ENCODE measurements at places on chromosomes 12 and 14.

- DNase-seq = peak; percentile 86
These were observed 45.7 kb upstream of the KCNA5 start for GRCh38 chr12:4997939-4998338.

DNA sequence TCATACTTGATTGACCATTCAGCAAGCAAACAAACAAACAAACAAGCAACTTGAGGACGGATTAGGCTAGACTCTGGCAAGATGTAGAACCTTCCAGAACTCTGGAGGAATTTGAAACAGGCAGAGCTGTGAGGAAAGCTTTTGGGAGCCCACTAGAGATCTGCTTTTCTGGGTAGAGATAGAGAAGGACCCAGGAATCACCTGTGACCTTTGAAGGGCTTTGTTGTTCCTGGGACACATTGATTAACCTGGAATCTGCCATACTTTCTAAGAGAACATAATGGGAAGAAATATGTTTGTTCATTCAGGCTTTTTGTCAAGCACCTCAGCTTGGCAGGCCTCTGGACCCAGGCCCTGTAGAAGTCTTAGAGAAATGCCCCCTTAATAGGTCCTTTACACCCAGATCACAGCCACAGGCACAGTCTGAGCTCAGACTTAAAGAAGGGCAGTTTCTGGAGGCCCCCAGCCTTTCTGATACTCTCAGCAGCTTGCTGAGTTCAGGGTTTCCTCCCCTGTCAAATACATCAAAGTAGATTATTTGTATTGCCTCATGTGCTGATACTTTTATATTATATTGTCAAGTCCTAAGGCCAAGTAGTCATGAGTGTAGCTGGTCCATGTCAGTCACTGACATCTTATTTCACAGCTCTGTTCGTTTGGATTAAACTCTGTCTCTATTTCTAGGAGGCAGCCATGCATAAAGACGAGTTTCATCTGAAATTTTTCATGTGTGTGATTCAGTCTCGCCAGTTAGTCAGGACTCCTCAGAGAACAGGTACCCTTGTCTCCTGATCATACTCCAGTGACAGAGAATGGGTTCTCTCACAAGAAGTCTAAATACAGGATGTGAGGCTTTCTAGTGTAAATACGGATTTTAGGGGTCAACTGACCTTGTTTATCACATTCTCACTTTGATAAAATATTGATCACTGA is 1.1 kb upstream of the SENP1 start:
- no peak for DNase-seq

GRCh38 chr12:76653342-76653741 is 93.8 kb upstream of the OSBPL8 start:
- DNase-seq = no peak

- DNase-seq = no peak
These were observed 79.0 kb downstream of the PRIMA1 start for GRCh38 chr14:93709249-93709648.

DNA sequence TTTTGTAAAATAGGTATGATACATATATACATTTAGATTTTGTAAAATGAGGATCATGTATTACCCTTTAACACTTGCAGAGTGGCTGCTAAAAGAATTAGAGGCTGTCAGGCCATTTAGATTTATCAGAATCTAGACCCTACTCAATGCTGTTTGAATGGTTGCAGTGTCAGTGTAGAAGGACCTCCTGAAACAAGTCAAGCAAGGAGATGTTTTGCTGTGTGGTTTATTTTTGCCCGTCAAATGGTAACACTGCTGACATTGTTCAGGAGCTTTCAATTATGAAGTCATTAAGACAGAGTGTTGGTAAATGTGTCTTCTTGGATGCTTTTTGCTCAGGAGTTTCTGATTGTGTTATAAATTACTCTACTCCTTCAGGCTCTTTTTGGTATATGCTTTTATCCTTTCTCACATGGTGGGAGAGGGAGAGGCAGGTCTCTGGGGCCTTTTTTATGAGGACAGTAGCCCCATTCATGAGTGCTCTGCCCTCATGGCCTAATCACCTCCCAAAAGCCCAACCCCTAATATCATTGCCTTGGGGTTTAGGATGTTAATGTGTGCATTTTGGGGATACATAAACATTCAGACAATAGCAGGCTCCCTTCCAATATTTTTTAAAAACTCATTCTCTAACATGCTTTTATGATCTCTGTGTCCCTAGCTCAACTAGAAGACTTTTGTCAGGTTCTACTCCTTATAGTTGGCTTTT is 16.5 kb downstream of the EID3 start:
- DNase-seq = no peak

- DNase-seq = no peak
These were observed 431.2 kb upstream of the PDE3A start for GRCh38 chr12:19937161-19937560.

DNA sequence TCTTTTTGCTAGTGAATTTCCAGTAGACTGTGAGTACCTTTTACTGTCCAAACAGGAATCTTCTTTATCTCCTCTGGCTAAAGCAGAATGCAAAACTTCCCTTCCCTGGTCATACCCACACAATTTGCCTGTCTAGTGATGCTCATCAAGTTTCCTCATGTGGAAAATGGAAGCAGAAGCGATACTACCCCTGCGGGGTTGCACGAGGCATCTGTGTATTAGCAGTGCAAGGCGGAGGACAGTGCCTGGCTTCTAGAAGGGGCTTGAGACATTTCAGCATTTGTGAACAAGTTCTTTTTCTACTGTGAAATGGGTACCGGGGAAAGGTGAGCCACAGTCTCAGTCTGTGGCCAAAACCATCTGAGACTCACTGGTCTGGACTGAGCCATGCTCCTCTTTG is 340.9 kb downstream of the AACS start:
- no peak for DNase-seq

All from AG09309 (cell line).